CD4-positive, alpha-beta T cell treated with Interleukin-1 beta for 1 hour (primary cell): ENCODE measurements at places on chromosomes 6 and 20.
A peak's percentile ranks its signal among the peaks of the same experiment; 100 is the strongest.

GRCh38 chr6:154596701-154597100 is 86.2 kb upstream of the CNKSR3 start:
- DNase-seq = no peak

GRCh38 chr6:156126535-156126934 is 650.6 kb upstream of the ARID1B start:
- no peak for DNase-seq

DNA sequence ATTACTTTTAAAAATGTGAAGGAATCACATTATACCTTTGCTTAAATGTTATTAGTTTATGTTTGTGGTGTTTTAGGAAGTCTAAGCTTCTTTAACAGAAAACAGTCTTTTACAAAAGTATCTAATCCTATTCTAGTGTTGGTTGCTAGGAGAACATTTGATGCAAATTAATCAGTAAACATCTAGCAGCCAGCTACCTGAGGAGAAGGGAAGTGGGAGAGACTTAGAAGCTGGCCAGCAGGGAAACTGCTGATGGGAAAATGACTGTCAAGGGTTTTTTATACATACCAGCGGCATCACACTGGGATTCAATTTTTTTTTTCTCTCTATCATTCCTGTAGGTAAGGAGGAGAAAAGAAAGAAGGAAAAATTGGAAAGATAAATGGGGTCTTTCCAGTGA is 686.0 kb upstream of the MMS22L start:
- no peak for DNase-seq

GRCh38 chr6:2868637-2869036 is 27.0 kb upstream of the SERPINB1 start:
- no peak for DNase-seq

DNA sequence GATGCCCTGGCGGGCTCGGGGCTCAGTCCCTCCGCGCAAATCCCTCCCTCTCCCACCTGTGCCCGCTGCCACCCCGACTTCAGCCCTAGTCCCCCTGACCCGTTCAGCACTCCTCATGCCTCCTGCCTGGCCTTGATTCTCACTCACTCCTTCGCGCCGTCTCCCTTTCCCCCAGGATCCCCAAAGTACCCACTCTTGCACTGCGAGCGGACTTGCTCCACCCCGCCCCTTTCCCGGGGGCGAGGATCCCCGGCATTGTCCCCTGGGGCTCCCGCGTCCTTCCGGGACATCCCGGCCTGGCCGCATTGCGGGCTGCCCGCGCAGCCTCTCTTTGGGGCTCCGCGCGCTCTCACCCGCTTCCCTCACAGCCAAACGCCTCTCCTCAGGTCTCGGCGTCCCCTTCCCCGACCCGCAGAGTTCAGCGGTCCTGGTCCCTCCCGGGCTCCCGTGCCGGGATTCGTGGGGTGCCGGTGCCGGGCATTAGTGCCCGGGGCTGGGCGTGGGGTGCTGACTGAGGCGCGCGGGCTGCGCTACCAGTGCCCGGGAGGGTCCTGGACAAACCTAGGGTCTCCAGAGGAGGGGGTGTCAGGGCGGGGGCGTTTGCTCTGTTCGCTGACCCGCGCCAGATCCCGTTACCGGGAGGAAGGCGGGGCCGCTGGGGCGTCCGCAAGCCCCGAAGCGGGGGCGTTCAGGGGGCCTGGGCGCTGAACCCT is 45.5 kb upstream of the SUPT3H start:
- DNase-seq = peak; percentile 26
